Fibroblast of skin of left biceps (primary cell): ENCODE measurements at places on chromosomes 13 and 19.

DNA sequence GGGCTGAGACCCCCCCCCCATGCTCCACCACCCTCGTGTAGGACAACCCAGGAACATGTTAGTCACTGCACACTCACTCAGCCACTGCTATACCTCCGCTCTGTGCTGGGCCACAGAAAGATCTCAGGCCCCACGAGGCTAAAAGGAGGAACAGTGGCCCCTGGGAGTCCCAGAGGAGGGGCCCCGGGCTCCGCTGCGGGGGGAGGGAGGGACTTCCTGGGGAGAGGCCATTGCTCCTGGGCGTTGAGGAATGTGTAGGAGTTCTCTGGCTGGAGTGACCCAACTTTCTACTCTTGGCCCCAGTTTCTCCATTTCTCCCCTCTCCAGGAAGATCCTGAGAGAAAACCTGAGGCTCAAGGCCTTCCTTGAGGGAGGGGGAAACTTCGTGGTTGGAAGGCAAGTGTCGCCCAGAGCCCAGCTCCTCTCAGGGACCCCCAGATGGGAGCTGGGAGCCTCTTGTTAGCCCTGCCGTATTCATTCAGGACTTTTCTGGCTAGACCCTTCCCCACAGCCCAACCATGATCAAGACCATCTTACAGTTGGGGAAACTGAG is 13.6 kb downstream of the ONECUT3 start:
- DNase-seq, result no peak

DNA sequence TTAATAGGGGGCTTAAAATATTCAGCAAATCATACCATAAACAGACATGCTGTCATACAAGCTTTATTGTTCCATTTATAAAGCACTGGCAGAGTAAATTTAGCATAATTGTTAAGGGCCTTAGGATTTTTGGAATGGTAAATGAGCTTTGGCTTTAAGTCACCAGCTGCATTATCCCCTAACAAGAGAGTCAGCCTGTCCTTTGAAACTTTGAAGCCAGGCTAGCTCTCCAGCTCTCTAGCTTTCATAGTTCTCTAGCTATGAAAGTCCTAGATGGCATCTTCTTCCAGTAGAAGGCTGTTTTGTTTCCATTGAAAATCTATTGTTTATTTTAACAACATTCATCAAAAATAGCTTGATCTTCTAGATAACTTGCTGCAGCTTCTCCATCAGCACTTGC is 420.8 kb upstream of the GPC6 start:
- DNase-seq, result no peak

GRCh38 chr19:2046046-2046907 is 4.8 kb downstream of the MKNK2 start:
- no peak for DNase-seq

DNA sequence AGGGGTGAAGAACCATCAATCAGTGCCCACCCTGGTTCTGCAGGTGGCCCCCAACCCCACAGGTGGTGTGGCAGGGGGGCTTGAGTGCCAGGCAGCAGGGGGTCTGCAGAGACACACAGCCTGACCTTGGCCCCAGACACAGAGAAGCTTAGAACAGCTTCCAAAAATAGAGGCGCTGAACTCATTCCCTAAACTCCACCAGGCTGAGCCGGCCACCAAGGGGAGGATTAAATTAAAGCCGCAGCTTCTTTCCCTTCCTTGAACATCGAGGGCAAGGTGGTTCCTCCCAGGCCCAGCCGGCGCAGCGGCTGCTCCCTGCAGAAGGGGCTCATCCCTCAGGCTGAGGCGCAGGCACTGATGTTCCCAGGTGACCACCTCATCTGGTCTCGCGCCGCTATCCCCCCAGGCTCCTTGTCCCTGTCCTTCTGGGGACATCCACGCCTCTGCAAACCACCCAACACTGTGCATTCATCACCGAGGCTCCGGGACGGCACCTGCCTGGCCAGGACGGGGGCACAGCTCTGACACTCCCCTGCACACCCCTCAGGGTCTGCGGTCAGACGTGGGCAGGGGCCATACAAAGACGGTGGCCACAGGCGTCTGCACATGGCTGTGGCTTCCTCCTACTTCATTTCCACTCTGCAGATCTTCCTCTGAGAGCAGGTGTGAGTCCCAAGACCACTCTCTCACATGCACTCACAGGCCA is 30.9 kb downstream of the LAMP1 start:
- no peak for DNase-seq

DNA sequence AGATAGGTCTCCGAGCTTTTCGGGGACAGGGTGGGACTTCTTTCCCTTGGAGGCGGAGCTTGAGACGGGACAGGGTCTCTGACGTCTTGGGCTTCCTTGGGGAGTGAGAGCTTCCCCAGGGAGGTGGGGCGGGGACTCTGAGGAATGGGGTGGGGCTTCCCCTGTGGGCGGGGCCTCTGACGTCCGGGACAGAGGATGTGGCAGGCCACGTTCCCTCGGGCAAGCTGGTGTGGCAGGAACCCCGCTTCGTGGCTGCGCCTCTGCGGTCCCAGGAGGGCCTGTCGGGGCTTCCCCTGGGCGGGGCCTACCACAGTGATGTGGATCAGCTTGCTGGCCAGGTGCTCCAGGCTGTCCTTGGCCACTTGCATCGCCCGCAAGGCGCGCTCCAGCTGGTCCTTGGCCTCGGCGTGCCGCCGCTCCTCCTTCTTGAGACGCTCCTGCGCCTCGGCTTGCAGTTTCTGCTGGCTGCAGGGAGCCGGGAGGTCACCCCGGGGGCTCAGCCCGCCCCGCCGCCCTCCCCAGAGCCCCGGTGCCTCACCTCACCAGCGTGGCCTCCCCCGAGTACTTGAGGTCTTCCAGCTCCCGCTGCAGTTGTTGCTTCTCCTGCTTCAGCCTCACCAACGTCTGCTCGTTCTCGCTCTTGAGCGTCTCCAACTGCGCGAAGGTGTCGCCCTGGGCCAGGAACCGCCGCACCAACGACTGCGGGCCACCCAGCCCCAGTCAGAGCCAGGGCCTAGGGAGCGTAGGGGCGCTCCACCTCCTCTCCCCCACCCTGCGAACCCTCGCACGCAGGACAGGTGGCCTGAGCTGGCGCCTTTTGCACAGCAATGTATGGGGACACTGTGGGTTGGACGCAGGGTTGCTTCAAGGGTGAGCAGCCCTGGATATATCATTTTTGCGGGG is 3.3 kb upstream of the RGL3 start:
- DNase-seq, result no peak

- DNase-seq, result no peak
Measured at GRCh38 chr13:111627596-111627995, 307.2 kb downstream of the TEX29 start.

DNA sequence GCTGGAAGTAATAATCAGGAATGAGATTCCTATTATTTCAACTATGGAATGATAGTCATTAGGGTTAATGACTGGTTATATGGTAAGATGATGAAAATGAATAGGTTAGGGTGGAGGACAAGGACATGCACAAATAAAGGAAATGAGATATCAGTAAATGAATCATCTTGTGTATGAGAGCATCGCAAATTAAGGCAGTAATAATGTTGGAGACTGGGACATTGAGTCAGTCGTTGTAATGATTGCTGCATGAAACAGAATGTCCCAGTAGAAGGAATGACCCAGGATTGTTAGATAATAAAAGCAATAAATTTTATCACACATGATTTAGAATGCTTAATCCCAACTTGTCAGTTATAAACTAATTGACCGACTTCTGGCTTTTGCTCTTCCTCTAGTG is 1733.7 kb upstream of the PCDH20 start:
- DNase-seq, result no peak

DNA sequence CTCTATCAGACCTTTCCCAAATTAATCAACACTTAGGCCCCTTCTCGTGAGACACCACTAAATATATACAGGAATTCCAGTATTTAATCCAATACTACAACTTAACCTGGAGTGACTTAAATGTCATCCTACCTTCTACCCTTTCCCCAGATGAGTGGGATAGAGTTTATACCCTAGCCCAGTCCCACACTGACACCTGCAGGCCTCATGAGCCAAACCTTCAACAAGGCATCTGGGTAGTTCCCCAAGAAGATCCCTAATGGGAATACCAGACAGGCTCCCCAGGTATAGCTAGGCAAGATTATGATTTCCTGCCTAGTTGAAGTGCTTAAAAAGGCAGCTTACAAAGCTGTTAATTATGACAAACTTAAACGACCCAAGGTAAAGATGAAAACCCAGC is 15.9 kb downstream of the ZNF83 start:
- DNase-seq, result no peak

DNA sequence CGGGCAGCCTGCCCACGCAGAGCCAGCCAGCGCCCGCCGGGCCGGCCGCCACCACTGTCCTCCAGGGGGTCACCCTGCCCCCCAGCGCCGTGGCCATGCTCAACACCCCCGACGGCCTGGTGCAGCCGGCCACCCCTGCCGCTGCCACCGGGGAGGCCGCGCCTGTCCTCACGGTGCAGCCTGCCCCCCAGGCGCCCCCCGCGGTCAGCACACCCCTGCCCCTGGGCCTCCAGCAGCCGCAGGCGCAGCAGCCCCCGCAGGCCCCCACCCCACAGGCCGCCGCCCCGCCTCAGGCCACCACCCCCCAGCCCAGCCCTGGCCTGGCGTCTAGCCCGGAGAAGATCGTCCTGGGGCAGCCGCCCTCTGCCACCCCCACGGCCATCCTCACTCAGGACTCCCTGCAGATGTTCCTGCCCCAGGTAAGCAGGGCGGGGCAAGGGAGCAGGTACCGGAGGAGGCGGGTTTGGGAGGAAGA is 32.3 kb upstream of the EHD2 start:
- DNase-seq, result no peak

GRCh38 chr13:29452773-29453616 is 142.5 kb downstream of the SLC7A1 start:
- no peak for DNase-seq

- DNase-seq, result no peak
Measured at GRCh38 chr19:45924891-45925447, 10.4 kb upstream of the NANOS2 start.
